ENCODE measurements at places on chromosomes 13 and 19. TPM values are rescaled to one million over a fixed set of nuclear protein-coding genes. Genes with fewer than 3 reads are reported as not detected.

PROSER1 gene
- total RNA-seq, result 44.4 TPM

GRCh38 chr13:57353831-57354230 lies 186.8 kb downstream of the PRR20E start:
- H3K27me3 ChIP-seq, result no peaks in the 10 kb centered on the region
- DNase-seq, result no peak
- H3K27ac ChIP-seq, result no peak overlapping the region

DNA sequence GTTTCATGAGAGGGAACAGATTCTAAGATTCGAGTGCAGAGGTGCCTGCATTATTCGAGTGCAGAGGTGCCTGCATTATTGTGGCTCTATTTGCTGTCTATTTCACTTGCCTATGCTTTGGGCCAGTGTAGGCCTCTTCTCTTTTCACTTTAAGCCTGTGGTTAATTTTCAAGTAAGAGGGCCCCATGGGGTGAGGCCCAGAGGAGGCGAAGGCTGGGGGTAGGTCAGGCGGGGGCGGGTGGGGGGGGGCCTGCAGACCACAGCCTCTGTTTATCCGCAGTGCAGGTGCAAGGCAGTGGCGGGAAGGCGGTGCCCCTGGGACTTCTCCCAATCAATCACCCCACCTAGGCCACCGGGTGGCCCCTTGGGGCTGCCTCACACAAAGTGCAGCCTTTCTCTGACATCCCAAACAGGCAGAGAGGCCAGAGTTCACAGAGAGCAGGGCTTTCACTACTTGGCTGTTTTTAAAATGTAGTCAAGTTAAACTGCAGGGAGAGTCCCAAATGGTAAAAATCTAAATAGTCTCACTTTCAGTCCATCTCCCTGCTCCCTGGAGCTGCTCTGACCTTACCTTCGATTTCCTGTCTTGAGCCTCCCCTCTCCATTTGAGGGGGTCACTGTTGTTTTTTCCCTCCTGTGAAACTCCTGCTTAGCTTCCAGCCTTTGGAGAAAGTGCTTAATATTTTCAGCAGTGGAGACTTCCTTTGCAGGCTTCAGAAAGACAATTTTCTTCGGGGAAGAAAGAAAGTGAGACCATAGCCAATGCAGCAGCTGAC lies 249.0 kb downstream of the DLEU7 start:
- no peaks in the 10 kb centered on the region for H3K36me3 ChIP-seq
- peak; percentile 57 for DNase-seq
- no peak overlapping the region for H3K4me3 ChIP-seq
- H3K27ac ChIP-seq, result peak overlapping the region; percentile 73

DNA sequence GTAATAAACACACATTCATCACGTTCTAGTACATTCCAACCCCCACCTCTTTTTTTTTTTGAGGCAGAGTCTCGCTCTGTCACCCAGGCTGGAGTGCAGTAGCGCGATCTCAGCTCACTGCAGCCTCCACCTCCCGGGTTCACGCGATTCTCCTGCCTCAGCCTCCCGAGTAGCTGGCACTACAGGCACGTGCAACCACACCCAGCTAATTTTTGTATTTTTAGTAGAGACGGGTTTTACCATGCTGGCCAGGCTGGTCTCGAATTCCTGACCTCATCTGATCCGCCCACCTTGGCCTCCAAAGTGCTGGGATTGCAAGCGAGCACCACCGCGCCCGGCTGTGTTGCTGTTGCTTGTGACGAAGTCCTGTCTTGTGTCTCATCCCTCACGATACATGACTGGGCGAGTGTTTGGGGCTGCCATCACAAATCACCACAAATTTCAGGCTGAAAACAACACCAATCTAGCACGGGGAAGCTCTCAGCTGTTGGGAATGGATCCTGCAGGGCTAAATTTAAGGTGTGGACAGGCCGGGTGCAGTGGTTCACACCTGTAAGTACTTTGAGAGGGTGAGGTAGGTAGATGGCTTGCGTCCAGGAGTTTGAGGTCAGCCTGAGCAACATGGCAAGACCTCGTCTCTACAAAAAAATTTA lies 15.7 kb downstream of the MOB3A start:
- H3K27me3 ChIP-seq, result no peaks in the 10 kb centered on the region
- H3K4me1 ChIP-seq, result no peaks in the 10 kb centered on the region
- DNase-seq, result no peak
- no peak overlapping the region for H3K4me3 ChIP-seq
- H3K36me3 ChIP-seq, result no peaks in the 10 kb centered on the region

DNA sequence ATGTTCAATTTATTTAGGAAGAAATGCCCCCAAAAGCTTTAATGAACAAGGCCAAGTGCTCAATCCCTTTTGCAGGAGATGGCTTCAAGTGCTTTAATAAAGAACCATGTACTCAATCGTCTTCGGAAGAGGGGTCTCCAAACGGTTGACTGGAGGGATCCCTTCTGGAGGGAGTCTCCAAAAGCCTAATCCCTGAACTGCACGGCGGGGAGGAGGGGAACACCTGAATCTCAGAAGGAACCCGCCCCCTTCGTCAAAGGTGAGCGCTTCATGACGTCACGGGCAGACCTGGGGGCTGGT lies 505 bp downstream of the PAF1 start:
- no peaks in the 10 kb centered on the region for H3K36me3 ChIP-seq
- peak overlapping the region; percentile 98 for H3K4me3 ChIP-seq
- no peak for DNase-seq

Measured in neural progenitor cell (in vitro differentiated cells).